ENCODE measurements at places on chromosomes 11 and 22.

- no peak for DNase-seq
These were observed 42.2 kb downstream of the P4HA3 start for GRCh38 chr11:74269161-74269811.

DNA sequence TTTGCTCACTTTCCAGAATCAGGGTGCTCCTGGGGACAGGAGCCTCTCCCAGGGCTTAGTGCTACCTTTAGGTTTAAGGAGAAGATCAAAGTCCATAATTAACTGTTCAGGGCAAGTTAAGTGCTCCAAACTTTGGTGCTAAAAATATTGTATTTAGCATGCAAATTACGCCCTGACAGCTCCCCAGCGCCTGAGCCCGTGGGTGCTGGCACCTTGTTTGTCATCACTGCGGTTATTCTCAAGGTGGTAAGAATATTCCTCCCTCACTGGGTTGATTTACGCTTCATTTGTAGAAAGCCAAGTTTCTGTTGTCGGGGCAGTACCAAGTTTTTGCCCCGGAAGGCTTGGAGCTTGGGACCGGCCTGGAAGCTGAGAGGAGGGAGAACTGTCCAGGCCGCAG is 21.3 kb downstream of the ANKK1 start:
- no peak for DNase-seq

DNA sequence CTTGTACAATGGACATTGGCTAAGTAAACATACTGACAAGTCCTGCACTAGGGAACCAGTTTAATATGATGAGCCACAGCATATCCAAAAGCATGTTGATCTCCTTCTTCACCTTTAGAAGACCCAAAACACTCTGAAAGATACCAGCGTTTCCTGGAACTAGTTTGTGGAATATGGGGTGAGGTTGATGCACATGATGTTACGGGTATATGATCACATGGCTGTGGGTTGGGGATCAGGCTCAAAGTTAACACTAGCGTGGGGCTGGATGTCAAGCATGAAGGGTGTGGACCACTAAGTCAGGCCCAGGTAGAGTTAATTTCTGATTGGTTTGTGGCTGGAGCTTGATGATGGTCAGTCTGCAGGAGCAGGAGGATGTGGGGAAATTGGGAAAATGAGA is 9.0 kb downstream of the IGLL5 start:
- no peak for DNase-seq

- DNase-seq, result no peak
These were observed 89.5 kb upstream of the HTATIP2 start for GRCh38 chr11:20274031-20274430.

DNA sequence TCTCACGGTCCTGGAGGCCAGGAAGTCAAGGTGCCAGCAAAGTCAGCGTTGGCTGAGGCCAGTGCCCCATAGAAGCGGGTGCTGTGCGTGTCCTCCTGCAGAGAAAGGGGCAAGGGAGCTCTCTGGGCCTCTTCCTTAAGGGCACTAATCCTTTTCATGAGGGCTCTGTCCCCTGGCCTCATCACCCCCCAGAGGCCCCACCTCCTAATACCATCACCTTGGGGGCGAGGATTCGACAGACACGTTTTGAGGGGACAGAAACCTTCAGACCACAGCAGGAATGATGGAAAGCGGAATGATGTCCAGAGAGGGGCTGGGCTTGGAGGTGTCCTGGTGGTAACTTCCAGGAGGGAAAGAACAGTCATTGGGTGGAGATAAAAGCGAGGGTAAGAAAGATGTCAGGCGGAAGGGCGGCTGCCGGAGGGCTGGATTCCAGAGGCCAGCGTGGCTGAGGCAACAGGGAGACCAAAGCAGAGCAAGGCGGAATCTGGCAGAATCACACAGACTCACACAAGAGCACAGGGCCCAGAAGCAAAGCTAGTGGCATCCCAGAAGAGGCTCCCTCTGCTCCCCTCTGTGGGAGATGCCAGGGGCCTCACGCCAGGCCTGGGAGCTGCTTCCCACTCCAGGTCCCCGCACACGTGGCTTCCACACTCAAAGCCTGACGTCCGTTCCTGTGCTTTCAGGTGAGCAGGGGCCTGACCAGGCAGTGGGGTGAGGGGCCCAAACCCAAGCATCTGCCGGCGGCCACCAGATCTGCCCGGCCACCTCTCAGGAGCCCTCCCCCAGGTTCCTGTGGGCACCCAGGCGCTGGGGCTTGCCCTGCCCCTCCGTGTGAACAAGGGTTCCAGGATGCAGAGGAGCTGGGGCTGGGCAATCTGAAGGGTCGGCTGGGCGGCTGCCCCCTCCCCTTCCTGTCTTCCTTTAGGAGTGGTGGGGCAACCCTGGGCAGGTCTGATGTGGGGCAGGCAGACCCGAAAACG is 784.5 kb downstream of the BRD1 start:
- DNase-seq, result no peak

- DNase-seq, result no peak
These were observed 112.0 kb upstream of the MTNR1B start for GRCh38 chr11:92857407-92857806.

GRCh38 chr22:25923914-25924313 is 181.9 kb downstream of the MYO18B start:
- DNase-seq, result no peak

- no peak for DNase-seq
These were observed 32.4 kb downstream of the SLN start for GRCh38 chr11:107679255-107680024.

DNA sequence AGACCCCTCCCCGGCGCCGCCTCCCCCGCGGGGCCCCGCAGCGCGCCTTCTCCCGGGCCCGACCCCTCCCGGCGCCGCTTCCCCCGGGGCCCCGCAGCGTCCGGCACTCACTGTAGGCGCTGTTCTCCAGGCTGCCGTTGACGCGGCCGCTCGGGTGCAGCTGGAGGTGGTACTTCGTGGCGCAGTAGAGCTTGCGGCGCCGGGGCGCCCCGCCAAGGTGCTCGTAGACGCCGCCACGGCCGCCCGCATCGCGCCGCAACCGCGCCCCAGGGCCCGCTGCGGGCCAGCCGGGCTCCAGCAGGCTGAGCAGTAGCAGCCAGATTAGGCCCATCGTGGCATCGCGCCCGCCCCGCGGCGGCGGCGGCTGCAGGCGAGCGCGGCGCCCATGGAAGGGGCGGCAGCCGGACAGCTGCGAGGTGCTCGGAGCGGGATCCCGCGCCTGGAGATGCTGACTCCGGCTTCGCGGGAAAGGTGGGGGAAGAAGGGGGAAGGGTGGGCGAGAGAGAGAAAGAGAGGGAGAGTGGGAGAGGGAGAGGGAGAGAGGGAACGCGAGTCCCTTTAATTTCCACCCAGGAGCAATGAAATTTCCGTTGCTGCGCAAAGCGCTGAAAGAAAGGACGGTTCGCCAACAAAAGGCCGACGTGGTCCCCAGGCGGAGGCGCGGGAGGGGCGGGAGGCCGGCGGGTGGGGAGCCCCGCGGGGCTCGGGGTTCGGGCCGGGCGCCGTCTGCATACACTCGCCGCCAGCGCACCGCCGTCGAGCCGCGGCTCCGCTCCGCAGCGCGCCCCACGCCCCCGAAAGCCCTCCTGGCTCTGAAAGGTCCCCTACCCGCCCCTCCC is at the start of gene FGF3:
Gene FGF3 (minus strand): TSS at position 814 of the 839 bp plus-strand sequence. CDS start 483 bp downstream, at position 331.
- DNase-seq, result no peak

GRCh38 chr11:101909087-101909486 is 5.7 kb upstream of the CEP126 start:
- no peak for DNase-seq

GRCh38 chr11:14905104-14906033 is 13.3 kb upstream of the CYP2R1 start:
- DNase-seq, result peak; percentile 70

DNA sequence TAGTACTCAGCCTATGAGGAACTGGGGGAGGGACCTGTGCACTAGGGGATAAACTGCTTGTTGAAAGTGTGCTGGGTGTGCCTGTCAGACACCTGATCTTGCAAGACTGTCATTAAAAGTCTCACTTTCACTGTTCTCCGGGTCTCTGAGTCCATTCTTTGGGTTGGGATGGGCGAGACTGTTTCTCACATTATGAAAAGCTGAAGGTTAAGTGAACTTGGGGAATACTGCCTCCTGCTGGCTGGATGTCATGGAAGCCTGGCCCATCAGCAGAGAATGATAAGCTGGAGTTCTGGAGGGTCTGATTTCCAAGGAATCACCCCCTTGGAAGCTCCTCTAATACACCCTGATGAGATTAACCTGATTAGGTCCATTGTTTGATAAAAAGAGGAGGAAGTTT is 9.0 kb upstream of the VPREB1 start:
- peak; percentile 59 for DNase-seq

- DNase-seq, result no peak
These were observed 103.7 kb upstream of the CLMP start for GRCh38 chr11:123298488-123299447.

DNA sequence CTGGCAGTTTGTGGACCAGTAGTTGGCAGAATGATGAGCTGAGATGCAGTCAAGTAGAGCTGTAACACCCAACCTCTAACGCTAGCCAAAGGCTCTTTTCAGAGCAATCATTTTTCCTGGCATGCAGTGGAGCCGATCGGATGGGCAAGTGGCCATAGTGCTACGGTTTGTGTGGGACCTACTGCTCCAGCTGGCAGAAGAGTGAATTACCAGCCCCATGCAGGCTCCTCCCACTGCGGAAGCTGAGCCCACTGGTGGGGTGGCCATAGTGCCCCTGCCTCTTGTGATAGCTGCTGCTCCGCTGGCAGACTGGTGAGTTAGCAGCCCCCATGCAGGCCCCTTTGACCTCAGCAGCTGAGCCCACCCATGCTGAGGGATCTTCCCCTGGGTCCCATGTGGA is 27.0 kb upstream of the SC5D start:
- DNase-seq, result no peak

GRCh38 chr11:12461516-12461915 is 84.1 kb downstream of the PARVA start:
- no peak for DNase-seq

GRCh38 chr22:28989035-28989464 is 72.6 kb downstream of the C22orf31 start:
- peak; percentile 6 for DNase-seq

DNA sequence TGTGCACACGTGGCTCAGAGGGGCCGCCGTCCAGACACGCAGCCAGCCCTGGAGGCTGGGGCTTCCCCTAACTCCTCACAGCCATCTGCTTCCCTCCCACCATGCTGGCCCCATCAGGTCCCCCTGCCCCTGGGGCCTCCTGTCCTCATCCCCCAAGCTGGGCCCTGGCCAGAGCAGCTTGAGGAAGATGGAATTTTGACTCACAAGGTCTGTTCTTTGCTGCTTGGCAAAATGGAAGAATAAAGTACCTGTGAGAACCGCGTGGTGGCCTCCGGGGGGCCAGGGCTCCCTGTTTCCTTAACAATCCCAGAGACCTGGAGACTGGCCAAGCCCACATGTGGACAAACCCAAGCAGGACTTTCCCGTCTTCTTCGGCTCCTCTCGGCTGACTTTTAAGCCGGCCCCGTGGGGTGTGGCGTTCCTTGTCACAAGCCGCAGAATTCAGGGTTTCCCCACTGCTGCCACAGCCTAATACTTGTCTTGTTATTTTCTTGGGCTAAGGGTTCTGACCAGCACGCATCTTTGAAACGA is 872.8 kb downstream of the BRD1 start:
- DNase-seq, result no peak

- no peak for DNase-seq
These were observed 27.8 kb downstream of the AP2A2 start for GRCh38 chr11:953512-953911.

GRCh38 chr11:770642-771616 is 6.4 kb downstream of the GATD1 start:
- no peak for DNase-seq

DNA sequence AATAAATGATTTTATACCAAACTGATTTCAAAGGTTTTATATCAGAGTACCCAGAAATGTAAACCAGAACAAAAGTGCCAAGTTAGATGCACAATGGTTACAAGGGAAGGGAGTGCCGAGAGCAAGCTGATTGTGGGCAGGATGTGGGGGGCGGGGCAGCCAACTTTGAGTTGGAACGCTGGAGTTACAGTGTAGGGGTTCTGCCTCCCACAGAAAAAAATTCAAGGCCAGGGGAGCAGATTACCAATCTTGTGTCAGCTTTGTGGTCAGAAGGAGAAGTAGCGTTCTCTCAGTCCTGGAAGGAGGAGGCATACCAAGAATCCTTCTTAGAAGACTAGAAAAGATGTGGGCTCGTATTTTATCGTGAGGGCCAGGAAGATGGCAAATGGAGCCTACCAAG is 15.9 kb upstream of the POU2AF2 start:
- no peak for DNase-seq

- no peak for DNase-seq
These were observed 34.8 kb downstream of the EFCAB6 start for GRCh38 chr22:43777286-43777685.

- no peak for DNase-seq
These were observed 1707.6 kb upstream of the RAG2 start for GRCh38 chr11:38305682-38306081.

DNA sequence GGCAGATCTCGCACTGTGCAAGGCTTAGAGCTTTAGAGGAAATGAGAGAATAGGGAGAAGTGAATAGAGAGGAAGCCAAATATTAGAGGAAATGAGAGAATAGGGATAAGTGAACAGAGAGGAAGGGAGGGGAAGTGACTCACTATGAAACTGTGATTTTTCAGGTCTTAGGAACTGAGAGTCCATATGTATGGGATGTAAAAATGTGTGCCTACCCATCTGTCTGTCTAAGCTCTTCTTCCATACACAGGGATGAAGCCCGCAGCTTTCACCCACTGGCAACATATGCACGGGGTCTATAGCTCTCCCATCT is 6.4 kb upstream of the CCDC86 start:
- DNase-seq, result no peak

- no peak for DNase-seq
These were observed 10.8 kb upstream of the ADORA2A start for GRCh38 chr22:24416611-24417010.

GRCh38 chr22:43643387-43643786 is 168.7 kb downstream of the EFCAB6 start:
- DNase-seq, result no peak

- no peak for DNase-seq
These were observed 954.5 kb downstream of the BRD1 start for GRCh38 chr22:48873191-48873520.

DNA sequence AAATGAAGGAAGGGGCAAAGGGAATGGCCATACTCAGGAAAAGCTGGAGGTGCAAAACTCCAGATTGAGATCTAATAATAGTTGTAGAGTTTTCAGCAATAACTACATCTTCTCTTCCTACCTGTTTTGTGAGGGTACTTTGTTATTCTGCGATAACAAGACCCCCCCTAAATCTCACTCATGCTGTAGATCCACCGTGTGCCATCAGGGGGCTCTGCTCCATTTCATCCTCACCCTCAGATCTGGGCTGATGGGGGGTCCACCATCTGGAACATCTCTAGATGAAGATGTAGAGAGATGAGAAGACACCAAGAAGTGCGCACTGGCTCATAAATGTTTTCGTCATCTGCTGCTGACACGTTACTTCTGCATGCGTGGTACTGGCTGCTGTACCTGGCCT is 135.9 kb upstream of the KIRREL3 start:
- DNase-seq, result no peak

- no peak for DNase-seq
These were observed at the start of gene TMA7B for GRCh38 chr22:39959640-39960447. TMA7B (plus strand) TSS chr22:39960397; CDS start chr22:39964375, 3,978 bp downstream.

DNA sequence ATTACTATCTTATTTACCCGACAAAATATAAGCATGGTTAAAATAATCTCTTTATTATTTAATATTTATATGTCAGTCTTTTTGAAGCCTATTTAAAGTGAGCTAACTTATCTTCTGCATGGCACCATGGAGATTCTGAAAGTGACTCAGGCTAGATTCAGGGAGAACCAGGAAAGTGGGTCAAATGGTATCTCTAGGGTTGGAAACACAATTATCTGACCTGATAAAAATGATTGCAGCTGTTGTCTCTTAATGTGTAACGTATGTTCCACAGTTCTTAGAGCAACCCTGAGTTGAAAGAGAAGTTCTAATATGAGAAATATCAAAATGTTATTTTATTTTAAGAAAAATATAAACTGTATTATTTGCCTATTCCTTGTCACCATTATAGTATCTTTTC is 143.1 kb upstream of the CARD18 start:
- no peak for DNase-seq
